Left kidney (tissue), 8 donors: ENCODE measurements at places on chromosomes 3 and 15.

DNA sequence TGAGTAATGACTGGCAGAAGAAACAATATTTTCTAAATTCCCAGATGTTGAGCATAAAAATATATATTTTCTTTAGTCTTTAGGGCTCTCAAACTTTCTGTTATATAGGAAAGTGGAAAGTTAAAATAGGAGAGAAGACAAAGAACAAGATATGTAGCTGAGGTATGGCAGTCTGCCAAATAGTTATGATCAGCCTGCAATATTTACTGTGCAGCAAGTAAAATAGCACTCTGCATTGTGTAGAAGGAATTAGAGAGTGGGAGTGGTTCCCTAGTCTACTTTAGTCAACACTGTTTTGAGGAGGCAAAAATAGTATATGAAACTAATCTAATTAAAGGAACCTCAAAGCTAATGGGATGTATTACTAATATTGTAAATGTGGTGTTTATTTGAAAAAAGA, 978.1 kb upstream of the ALCAM start:
- no peak for DNase-seq

DNA sequence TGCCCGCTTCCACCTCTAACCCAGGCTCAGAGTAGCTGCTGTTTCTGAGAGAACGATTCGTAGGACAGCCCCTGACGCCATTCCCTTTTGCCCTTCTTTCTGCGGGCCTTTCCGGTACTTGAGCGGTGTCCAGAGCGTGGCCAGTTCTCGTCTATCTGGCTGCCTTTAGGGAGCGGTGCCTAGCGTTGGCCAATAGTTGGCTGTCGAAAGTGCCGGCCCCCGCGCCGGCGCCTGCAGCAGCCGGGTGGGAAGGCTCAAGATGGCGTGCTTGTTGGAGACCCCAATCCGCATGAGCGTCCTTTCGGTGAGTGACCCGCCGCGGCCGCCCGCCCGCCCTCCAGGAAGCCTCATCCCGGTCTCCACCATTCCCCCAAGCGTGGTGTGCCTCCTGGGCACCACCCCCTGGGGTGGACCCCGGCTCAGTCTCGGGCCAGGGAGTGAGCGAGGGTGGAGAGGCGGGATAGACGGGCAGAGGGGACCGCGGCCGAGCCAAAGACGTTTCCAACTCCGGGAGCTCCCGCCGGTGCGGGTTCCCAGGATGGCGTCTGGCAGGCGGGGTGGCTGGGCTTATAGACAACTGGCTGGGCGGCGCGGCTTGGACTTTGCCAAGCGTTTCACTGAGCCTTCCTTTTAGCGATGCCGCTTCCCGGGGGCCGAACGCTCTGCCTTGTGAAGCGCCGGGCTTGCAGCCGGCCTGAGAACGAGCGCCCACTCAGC, at the start of gene ARMC8:
Gene ARMC8 (plus strand): TSS at position 6 of the 717 bp plus-strand sequence. CDS start 254 bp downstream, at position 260.
- peak; percentile 44 for DNase-seq

DNA sequence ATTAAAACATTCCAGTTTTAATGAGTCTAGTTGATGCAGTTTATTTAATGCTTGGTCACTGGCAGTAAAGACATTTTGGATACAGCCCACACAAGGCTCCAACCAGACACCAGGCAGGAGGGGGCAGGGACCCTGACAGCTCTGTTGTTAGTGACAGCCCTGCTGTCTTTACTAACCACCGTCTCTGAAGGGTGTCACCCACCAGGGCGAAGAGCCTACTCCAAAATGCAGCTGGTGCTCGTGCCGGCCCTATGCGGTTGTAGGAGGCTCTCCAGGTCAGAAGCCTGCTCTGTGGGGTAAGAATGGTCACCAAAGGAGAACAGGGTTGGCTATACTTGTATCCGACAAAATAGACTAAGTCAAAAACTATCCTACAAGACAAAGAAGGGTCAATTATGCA, 132.2 kb downstream of the ATP10A start:
- DNase-seq = no peak

DNA sequence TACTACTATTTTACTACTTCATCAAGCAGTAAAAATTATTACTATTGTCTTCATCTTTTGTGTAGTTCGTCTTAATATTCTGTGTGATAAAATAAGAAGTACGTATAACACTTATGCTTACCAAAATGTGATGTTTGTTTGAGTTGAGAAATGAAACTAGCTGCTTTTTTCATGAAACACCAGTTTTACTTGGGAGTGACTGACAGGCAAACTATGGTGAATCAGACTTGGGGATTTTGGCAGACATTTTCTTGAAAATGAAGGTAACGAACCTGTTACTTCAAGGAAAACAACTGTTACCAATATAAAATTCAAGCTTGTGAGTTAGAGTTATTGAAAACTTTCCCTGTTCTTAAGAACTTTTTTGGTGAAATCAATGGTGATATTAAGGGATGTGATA, 10.3 kb downstream of the U2SURP start:
- DNase-seq = no peak

DNA sequence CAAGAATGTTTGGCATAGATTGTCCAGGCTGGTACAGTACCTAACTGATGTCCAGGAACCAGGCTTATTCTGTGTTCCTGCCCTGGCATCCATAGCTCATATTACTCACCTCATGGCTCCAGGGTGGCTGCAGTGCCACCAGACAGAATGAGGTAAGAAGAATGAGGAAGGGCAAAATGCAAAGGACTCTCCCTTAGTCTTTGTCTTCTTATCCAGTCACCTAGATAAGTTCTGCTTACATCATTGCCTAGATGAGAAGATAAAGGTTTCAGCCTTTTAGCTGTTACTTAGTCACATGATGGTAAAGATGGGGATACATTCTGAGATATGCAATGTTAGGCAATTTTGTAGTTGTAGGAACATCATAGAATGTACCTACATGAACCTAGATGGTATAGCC, 45.8 kb downstream of the CHP1 start:
- no peak for DNase-seq

DNA sequence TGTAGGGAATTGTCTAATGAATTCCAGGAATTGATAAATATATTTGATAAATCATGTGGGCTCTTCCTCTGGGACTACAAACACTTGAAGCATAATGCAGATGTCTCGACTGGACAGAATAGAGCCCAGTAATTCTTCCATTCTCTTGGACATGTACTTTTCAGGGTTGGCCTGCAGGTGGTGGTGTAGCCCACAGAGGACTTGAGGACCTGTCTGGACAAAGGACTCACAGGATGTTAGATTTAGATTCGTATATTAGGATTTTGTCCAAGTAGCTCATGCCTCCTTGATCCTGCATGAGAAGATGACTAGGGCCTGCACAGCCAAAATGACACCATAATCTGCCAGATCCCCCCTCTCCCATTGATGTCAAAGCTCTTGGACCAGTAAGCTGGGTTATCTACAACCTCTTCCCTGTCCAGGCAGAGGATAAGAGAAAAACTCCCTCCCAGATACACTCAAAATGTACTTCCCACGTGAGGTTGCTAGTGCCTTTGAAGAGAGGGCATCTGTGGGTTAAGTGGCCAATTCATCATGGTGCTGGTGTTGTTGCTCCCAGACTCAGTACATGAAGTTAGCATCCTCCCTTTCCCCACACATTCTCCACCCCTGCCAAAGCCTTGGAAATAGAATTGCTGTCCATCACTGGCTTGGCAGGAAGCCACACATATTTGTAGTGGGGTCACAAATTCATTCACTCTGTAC, 88.6 kb upstream of the ZNF280D start:
- DNase-seq = peak; percentile 60

DNA sequence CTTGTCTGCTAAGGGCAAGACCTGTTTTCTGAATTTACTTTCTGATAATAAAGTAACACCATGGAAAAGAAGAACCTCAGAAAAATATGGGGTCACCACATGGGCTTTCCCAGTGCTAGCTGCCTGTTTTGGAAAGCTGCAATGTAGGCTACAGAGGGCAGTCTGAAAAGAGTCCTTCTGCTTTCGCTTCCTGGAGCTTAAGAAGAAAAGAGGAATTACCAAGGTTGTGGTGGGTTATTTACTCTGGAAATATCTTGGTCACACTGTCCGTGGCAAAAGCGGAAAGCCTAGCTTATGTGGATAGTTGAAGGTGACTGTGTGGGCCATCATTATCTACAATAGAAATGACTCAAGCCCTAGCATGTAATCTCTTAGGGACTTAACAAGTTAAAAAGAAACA, 31.7 kb upstream of the IP6K2 start:
- DNase-seq = no peak

GRCh38 chr3:78255403-78255802, 1215.5 kb downstream of the ROBO2 start:
- DNase-seq = no peak

- no peak for DNase-seq
These were observed 22.4 kb downstream of the CXCR6 start for GRCh38 chr3:45965653-45966052.

- no peak for DNase-seq
These were observed 50.9 kb downstream of the CEP152 start for GRCh38 chr15:48759921-48760320.
